ENCODE measurements at places on chromosomes 2 and 18.

- no peak for DNase-seq
These were observed 29.2 kb upstream of the TEX44 start for GRCh38 chr2:231563378-231563961.

DNA sequence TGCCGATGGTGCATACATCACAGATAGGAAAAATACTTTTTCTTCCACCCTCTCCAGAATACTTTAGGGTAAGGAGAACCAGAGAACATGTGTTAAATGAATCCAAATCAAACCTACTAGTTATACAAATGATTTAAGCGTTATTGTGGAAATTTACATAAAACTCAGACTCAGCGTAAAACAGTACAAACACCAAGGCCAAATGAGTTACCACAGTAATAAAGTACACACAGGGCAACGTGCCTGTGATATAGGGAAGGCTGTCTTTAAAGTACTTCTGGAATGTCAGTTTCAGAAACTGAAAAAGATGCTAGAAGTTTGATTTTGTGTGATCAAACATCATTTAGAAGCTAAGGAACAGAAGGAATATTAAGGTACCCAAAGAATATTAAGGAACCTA, 46.9 kb downstream of the PTPRM start:
- no peak for DNase-seq

GRCh38 chr2:147773479-147773878, 71.3 kb upstream of the ACVR2A start:
- no peak for DNase-seq

GRCh38 chr2:69385443-69386151, 1.4 kb downstream of the GFPT1 start:
- DNase-seq = no peak

GRCh38 chr2:188970211-188970610, 4.0 kb upstream of the COL3A1 start:
- no peak for DNase-seq

DNA sequence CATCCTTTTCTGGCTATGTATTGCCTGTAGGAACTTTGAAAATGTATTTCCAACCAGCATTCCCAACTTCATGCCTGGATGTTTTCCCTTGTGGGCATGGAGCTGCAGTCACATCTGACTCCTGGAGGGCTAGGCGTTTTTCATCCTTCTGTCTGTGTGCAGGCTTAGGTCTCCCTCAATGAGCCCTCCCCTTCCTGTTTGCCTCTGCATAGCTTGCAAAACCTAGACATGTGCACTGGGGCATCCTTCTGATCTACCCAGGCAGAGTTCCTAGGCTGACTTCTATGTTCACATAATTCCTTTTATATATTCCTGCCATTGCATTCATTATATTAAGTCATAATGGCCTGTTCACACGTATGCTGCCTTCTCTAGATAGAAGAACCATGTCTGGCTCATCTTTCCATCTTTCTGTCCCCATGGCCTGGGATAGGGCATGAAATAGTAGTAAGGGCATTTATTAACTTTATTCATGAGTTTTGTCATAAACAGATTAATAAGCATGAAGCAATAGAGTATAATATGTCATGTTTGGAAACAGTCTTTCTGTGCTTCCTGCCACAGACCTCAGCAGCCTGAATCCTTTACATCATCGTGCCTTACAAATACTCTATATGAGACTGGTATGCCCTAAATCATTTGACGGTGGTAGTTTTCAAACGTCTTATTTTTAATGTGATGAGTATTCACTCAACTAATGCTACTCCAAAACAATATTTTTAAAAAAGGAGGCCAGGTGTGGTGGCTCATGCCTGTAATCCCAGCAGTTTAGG, 195.6 kb downstream of the TGIF1 start:
- no peak for DNase-seq

- no peak for DNase-seq
These were observed 60.7 kb upstream of the DAPL1 start for GRCh38 chr2:158734442-158734841.

DNA sequence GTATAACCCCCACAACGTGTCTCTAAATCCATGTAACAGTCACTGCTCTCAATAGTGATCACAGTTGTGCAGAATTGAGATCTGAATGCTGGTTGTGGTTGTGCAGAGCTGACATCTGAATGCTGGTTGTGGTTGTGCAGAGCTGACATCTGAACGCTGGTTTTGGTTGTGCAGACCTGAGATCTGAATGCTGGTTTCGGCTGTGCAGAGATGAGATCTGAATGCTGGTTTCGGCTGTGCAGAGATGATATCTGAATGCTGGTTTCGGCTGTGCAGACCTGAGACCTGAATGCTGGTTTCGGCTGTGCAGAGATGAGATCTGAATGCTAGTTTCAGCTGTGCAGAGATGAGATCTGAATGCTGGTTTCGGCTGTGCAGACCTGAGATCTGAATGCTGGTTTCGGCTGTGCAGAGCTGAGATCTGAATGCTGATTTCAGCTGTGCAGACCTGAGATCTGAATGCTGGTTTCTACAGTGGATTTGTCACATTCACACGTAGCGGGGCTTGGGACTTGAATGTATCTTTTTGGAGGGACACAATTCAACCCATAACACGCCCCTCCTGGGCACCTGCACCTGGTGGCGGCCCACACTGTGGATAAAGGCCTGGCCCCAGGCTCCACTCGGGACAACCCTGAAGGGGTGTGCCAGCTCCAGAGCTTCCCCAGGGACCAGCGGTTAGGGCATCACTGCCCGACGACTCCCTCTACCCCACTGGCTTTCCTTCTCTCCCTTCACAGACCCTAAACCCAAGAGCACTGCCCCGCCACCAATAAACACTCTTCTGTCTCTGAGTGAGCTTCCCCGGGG, 51.1 kb upstream of the SLC66A3 start:
- no peak for DNase-seq

- no peak for DNase-seq
These were observed 105.6 kb upstream of the FHL2 start for GRCh38 chr2:105504459-105504858.

DNA sequence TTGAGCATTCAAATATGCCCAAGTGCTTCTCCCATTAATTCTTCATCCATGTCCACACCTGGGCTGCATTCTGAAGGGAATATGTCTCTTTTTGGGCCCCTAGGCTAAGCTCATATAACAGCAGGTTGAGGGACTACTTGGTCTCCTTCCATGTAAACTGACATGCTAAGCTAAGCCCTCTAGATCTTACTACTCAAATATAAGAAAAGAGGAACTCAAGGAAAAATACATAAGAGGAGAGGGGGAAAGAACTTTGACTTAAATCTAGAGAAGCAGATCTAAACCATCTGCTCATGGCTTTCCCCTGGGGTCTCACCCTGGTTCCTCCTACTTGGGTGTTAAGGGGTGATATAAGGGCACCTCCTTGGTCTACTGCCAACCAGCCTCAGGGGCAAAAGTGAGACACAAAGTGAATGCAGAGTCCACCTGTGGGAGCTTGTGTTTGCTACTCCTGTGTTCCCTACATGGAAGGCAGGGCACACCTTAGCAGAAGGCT, 19.8 kb upstream of the NFU1 start:
- no peak for DNase-seq

GRCh38 chr2:6412533-6413091, 453.1 kb downstream of the CMPK2 start:
- no peak for DNase-seq

- no peak for DNase-seq
These were observed 102.4 kb downstream of the TRIB2 start for GRCh38 chr2:12819103-12819475.

DNA sequence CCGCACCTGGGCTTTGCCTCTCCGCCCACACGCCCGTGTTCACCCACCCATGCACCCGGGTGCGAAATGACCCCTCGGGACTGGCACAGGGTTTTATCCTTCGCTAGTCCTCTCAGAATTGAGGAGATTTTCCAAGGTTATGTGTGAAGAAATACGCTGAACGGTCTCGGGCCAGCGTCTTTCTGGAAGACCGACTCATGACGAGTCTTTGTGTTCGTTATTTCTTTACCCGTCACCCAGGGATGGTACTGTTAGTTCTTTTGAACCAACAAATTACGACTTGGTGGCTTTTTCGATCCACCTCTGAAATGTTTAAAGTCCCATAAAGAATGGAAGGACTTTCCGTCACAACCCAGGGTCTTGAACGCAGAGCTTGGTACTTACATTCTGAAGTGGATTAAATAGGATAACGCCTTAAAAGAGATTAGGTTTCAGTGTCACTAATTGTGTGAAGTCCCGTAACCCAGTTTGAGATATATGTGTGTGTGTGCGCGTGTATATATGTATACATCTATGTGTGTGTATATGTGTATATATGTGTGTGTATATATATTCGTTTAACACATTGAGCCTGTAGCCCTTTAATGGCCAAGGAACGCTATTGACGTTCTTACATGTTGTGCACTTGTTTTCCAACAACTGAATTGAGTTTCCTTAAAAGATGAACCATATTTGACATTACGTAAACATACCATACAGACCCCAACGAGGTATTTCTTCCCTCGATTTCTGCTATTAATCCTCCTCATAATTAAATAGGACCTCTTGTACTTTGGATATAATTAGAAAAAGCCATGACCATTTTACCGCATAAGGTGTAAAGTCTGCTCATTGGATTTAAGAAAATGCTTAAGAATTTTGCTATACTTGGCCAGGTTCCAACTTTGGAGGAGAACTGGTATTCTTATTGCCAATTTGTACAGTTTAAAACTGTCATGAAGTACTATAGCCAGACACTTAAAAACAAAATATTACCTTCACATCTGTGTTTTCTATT, 889 bp downstream of the ZC3H15 start:
- no peak for DNase-seq

- no peak for DNase-seq
These were observed 13.6 kb downstream of the ARID5A start for GRCh38 chr2:96549967-96550786.

- DNase-seq = no peak
These were observed 98.4 kb downstream of the SCG2 start for GRCh38 chr2:223503746-223504145.

GRCh38 chr2:37585982-37586621, 85.3 kb downstream of the CDC42EP3 start:
- no peak for DNase-seq

- DNase-seq = no peak
These were observed 141.7 kb upstream of the ACVR2A start for GRCh38 chr2:147703171-147703570.

DNA sequence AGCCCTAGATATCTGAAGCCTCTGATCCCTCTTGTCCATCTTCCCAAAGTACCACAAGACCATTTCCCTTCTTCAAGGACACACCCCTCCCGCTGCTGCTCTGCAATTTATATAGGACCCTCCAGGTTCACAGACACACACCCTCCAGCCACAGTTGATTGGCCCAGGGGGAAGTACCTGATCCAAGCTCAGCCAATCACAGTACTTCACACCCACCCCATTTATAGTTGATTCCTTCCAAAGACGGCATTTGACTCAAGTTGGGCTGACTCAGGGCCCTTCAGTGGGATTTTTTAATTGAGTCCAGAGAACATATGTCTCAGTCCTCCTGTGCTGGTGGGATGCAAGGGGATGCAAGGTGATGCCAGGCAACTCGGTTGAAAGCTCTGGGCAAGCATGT, 59.2 kb downstream of the GYPC start:
- DNase-seq = no peak

DNA sequence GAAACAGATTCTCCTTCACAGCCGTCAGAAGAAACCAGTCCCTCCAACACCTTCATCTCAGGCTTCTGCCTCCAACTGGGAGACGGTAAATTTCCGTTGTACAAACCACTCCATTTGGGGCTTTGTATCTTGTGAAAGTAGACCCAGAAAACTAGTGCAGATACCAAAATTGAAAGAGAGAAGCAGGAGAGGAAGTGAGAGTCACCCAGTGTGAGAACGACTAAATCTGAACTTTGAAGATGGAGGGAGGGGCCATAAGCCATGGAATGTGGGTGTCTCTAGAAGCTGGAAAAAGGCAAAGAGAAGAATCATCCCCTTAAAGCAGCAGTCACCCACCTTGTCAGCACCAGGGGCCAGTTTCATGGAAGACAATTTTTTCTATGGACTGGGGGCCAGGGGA, 88.3 kb upstream of the LRATD1 start:
- no peak for DNase-seq

DNA sequence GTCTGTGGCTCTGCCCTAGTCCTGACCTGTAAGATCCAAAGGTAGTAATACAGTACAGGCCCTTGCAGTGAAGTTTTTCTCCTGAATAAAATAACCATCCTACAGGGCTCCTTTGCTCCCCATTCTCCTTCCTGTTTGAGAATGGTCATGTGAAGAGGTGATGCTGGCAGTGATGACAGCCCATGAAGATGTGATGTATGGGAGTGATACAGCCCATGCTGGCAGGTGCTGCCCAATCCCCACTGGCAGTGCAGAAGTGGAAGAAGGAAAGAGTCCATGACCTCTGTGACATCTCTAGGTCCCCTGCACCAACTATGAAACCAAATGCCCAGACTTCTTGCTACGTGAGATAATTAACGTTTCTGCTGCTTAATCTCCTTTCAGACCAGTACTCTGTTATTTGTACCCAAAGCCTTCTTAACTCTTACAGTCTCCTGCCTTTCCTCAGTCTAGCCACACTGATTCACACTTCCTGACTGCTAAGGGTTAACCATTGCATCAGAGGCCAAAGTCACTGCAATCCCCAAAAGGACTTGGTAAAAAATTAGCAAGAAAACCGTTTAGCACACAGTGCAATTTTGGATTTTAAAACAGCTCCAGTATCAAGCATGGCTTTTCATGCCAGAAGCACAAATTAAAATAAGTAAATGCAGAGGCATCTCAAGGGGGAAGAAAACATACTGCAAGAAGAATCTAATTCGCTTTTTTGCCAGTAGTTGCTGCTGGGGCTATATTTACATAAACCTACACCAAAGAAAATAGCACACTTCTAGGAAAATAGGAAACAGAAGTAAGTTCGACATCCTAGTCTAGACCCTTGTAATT, 98.0 kb downstream of the STK39 start:
- DNase-seq = no peak

- DNase-seq = no peak
These were observed 351.5 kb downstream of the TXNL1 start for GRCh38 chr18:56286775-56287325.
